ENCODE measurements at places on chromosomes 2 and 18. TPM values are rescaled to one million over a fixed set of nuclear protein-coding genes. Genes with fewer than 3 reads are reported as not detected.

The GALNT5 gene
- total RNA-seq, result not detected

DNA sequence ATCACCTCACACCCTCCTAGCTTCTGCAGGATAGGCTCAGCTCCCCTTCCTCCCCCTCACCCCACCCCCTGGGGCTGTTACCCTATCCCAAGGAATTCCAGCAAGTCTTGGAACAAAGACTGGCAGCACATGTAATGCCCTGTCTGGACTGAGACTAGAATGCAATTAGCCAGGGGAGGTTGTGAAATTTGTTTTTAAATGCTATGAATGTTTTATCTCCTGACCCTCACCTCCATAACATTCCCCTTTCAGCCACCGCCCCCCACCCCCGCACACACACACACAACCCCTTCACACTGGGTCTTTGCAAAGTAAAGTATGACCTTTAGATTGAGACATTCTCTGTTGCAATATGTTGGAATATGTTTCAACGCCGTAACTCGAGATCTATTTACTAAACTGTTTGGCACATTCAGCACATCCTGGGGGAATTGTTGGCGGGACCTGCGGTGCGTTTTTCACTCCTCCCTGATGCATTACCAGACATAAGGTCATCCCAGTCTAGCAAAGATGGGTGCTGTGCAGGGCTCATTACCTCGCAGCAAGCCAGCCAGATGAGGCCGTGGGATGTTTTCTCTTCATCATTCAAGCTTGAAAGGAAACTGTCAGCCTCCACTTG, 290.7 kb upstream of the SLC14A2 start:
- H3K4me1 ChIP-seq, result no peaks in the 10 kb centered on the region
- H3K36me3 ChIP-seq, result no peaks in the 10 kb centered on the region
- no peaks in the 10 kb centered on the region for H3K27me3 ChIP-seq
- H3K27ac ChIP-seq, result no peak overlapping the region
- H3K4me3 ChIP-seq, result no peak overlapping the region

GRCh38 chr18:25814841-25815458, 275.5 kb downstream of the SS18 start:
- peaks cover 14% of the 10 kb centered on the region for H3K4me1 ChIP-seq
- H3K27me3 ChIP-seq, result no peaks in the 10 kb centered on the region
- DNase-seq, result no peak
- no peaks in the 10 kb centered on the region for H3K36me3 ChIP-seq
- no peak overlapping the region for H3K27ac ChIP-seq

- H3K4me3 ChIP-seq, result no peak overlapping the region
- no peaks in the 10 kb centered on the region for H3K27me3 ChIP-seq
- no peaks in the 10 kb centered on the region for H3K36me3 ChIP-seq
- no peak overlapping the region for H3K27ac ChIP-seq
- DNase-seq, result no peak
Observed at GRCh38 chr18:29779096-29779495, 1263.4 kb downstream of the DSC3 start.

The ELP2 gene
- total RNA-seq, result 72.8 TPM

DNA sequence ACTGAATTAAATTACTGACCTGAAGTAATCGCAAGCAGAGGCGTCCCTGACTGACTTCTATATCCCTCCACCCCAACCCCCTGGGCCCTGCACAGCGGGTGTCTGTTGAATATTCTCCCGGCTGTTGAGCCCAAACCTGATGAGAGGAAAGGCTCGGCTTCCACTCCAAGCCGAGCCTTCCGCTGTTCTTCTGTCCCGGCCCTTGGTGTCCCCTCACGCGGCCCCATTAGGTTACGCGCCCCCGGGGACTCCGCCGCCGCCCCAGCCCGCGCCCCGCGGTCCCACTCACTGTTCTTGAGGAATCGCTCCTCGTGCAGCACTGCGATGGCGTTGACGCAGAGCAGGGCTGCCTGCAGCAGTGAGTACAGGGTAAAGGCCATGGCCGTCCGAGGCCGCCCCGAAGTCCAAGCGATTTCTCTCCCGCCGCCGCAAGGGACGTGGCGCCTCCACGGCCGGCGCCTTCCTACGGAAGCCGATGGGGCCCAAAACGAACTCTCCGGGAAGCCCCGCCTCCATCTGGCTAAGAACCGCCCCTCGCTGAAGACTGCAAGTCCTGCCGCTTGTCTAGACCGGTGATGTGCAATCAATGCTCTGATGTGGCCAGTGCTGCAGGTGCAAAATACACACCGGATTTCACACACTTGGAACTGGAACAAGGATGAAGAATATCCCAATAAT, at the start of gene IER3IP1:
Gene IER3IP1 (minus strand): TSS at position 467 of the 678 bp plus-strand sequence. CDS start 87 bp downstream, at position 380.
- H3K4me1 ChIP-seq, result peaks cover 2% of the 10 kb centered on the region
- no peak within 1 kb of the TSS for H3K27ac ChIP-seq
- H3K4me3 ChIP-seq, result no peak within 1 kb of the TSS
- no peaks in the 10 kb centered on the region for H3K27me3 ChIP-seq
- peaks cover 3% of the 10 kb centered on the region for H3K36me3 ChIP-seq

GRCh38 chr2:46382331-46383112, 85.3 kb downstream of the EPAS1 start:
- peaks cover 7% of the 10 kb centered on the region for H3K4me1 ChIP-seq
- H3K4me3 ChIP-seq, result no peak overlapping the region
- no peaks in the 10 kb centered on the region for H3K27me3 ChIP-seq
- H3K36me3 ChIP-seq, result no peaks in the 10 kb centered on the region
- H3K27ac ChIP-seq, result no peak overlapping the region

DNA sequence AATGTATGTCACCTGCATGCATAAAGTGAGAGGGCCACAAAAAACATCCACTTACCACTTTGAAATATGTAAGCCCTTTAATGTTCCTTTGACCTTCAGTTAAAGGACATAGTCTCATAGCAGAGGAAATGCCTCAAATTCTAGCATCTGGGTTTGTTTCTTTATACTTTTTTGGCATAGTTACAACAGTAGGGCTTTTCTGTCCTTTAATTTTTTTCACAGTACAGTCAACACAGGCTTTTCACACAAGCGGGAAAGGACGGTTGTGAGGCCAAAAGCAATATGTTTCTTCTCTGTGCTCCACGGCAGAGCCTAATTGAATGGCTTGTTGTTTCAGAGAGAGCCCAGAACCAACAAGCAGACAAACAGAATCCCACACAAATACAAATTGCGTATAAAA, 57.6 kb downstream of the CRIM1 start:
- H3K36me3 ChIP-seq, result no peaks in the 10 kb centered on the region
- no peak overlapping the region for H3K27ac ChIP-seq
- H3K27me3 ChIP-seq, result peaks cover 10% of the 10 kb centered on the region

The KCNS3 gene
- not detected for total RNA-seq

The SIX3 gene
- not detected for total RNA-seq

The KIF1A gene
- 0.37 TPM for total RNA-seq

The HOXD13 gene
- not detected for total RNA-seq

Data from activated CD4-positive, alpha-beta T cell treated with anti-CD3 and anti-CD28 coated beads, Interleukin-2, amount 10 ng/mL, durations not matched to agents 7 days and 5 days (primary cell).